Suprapubic skin (tissue), 4 donors: ENCODE measurements at places on chromosomes 2 and 18. TPM values are rescaled to one million over a fixed set of nuclear protein-coding genes. Genes with fewer than 3 reads are reported as not detected.

The HES6 gene
- 4.0 TPM for total RNA-seq

The SSB gene
- total RNA-seq = 91.0 TPM

GRCh38 chr2:28544922-28545589, 49.2 kb downstream of the PLB1 start:
- no peak for DNase-seq

DNA sequence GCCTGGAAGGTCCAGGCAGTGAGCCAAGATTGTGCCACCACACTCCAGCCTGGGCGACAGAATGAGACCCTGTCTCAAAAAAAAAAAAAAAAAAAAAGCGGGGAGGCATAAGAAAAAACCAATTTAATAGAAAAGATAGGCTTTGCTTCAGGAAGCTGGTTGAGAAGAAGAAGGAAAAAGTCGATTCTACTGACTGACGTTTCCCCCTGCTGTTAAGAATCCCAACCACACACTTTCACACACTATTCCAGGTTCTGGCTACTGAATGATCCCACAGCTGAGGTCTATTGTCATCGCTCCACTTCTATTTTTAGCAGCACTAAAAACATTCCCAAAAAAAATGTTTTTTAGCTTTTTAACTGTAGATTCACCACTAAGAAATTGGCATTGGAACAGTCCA, 6.7 kb upstream of the CHCHD5 start:
- no peak for DNase-seq

The GALNT5 gene
- 0.34 TPM for total RNA-seq

- DNase-seq = no peak
These were observed 123.5 kb downstream of the LAMA3 start for GRCh38 chr18:23812546-23813440.

GRCh38 chr18:25299426-25300300, 52.3 kb downstream of the ZNF521 start:
- no peak for DNase-seq

The CPS1 gene
- total RNA-seq = 6.8 TPM

The NR4A2 gene
- 19.1 TPM for total RNA-seq

DNA sequence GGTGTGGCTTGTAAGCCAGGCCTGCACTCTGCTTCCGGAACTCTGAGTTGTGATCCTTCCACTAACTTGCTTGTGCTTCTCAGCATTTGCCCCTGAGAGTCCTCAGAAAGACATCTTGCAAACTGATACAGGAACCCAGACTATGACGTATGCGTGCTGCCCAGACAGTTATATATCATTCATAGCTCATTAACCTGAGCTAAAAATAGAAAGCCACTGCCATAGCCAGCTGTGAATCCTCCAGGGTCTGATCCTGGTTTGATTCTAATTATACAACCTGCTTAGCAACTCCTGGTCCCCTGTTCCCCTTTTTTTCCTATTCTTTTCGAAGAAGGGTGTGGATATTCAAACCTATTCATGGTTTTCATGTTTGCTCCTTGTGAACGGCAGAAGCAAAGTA, 63.7 kb downstream of the MARCHF4 start:
- no peak for DNase-seq

DNA sequence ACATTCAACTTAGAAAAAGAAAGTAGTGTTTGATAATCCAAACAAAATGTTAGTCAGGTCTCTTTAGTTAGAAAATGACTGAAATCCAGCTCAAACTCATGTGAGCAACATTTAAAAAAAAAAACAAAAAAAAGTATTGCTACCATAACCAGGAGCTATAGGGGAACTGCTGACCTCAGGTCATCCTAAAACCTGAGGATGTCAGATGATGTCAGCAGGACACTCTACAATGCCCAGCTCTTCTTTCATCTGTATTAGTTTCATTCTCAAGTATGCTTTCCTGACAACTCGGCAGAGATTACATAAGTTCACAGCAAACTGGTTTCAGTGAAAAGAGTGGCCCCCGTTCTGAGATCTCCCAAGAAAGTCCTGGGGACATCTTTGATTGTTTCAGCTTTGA, 4.2 kb upstream of the ESCO1 start:
- DNase-seq = no peak

- DNase-seq = no peak
These were observed 83.9 kb upstream of the MAPRE2 start for GRCh38 chr18:34957119-34957863.

The LCT gene
- total RNA-seq = not detected

- no peak for DNase-seq
These were observed 2.5 kb downstream of the RTN4 start for GRCh38 chr2:55047677-55048299.

The UNC80 gene
- 0.04 TPM for total RNA-seq

GRCh38 chr2:15588329-15588919, 3.2 kb upstream of the DDX1 start:
- no peak for DNase-seq

The STRADB gene
- total RNA-seq = 7.0 TPM

The FKBP1B gene
- 7.3 TPM for total RNA-seq

The SLC9A4 gene
- 0.36 TPM for total RNA-seq

The NXPH2 gene
- total RNA-seq = not detected

The ADRA2B gene
- 0.93 TPM for total RNA-seq

DNA sequence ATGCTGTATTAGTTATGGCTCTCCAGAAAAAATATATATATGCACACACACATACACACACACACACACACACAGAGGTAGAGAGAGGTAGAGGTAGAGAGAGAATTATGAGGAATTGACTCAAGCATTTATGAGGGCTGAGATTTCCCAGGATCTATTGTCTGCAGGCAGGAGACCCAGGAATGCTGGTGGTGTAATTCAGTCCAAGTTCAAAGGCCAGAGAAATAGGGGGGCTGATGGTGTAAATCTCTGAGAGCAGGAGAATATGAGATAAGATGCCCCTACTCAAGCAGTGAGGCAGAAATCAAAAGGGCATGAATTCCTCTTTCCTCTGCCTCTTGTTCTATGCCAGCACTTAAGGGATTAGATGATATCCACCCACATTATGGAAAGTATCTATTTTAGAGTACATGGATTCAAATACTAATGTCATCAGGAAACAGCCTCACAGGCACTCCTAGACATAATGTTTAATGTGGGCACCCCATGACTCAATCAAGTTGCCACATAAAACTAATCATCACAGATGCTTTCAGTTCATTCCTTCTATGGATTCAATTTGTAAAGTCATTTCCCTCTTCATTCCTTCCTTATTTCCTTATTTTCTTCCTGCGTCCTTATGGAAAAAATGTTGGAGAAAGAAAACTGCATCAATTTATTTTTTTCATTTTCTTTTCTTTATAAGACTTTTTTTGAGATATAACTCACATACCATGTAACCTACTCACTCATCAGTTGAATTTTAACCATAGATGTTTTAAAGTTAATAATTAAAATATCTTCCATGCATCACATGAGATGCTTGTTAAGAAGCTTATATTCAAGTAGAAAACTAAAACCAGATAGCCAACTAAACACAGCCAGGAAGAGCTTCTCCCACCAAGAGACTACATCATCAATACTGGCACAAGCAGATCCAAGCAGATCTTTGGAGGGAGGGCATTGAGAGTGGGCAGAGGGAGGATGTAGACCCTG, 406.2 kb downstream of the MBD2 start:
- no peak for DNase-seq

The SP140L gene
- 6.3 TPM for total RNA-seq

- DNase-seq = no peak
These were observed 94.8 kb upstream of the SMAD7 start for GRCh38 chr18:49045585-49045984.

GRCh38 chr2:121910139-121910538, 154.7 kb downstream of the TSN start:
- no peak for DNase-seq

DNA sequence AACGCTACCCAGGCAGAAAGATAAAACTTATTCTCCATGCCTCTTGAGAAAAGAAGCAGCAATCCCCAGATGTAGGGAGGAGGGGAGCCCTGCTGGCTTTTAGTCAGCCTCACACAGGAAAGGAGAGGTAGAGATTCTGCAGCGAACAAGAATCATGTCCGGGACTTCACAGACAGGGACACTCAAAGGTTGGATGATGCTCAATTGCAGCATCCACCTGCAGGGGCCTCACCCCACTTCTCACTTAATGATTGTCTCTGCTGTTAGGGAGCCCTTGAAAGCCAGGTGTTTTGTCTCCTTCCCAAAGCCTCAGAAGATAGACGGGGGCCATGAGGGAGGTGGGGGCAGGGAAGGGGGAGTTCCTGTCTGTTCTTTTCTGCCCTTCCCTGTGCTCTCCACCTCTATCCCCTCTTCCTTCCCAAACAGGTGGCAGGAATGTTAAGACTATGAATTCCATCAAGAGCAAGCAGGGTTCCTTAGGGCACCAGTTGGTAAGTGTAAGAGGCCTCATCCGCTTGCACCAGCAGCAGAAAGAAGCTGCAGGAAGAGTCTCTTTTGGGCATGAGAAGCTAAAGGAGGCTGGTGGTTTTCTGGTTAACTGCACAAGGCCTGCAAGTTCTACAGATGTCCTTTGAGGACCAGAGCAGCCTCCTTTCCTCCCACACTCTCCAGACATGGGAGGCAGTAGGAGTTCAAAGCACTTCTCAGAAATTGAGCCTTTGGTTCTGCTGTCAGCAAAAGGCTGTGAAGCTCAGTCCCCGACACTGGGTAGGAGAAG, 154.7 kb upstream of the TNP1 start:
- no peak for DNase-seq

GRCh38 chr18:78860117-78860516, 119.5 kb upstream of the SALL3 start:
- no peak for DNase-seq

The FSHR gene
- not detected for total RNA-seq

The AMER3 gene
- not detected for total RNA-seq

The UGT1A9 gene
- total RNA-seq = not detected

- no peak for DNase-seq
These were observed 669.5 kb upstream of the REG3G start for GRCh38 chr2:78355967-78356366.

DNA sequence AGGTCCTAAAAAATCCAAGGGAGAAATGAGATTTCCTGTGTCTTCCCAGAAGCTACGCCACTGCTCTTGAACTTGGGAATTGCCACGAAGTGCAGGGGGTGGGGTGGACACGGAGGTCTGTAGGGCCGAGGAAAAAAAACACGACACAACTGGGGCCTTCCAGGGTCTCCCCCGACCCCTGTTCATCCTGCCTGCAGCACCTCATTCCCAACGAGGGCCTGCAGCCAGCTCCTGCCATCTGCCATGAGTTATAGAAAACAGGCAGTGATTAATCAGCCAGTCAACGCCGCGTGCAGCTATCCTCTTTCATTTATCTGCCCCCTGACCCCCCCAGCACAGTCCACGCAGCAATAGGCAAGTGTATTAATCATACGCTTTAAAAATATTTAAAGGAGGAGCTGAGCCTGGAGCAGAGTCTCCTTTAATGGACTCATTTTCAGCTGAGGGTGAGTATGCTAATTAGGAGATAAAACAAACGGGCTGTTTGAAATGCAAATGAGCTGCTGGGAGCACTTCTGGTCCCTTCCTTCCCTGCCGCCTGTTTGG, 209.9 kb downstream of the TFCP2L1 start:
- DNase-seq = no peak
